ENCODE measurements at places on chromosomes 6 and 20.

DNA sequence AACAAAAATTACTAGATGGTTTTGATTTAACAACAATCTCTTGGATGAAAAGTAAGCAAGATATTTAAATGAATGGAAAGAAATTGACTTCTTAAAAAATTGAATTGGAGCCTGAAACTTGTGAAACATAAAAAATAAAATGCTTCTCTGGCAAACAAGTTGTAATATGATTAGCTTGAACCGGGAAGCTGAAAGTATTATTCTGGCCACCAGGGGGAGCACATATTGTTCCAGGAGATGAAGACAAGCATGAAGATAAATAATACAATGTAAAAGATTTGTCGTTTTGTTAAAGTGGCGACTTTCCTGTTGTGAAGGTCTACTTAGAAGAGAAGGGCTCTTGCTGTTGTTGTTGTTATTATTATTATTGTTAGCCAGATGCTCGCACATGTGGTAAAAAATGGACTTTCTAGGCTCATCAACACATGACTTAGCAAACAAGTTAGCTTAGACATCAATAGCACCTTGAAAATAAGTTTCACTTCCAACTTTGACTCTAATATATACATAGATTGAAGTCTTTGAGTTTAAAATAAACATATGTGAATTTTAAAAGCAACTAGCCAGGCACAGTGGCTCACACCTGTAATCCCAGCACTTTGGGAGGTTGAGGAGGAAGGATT lies 14.2 kb downstream of the PAX1 start:
- DNase-seq = no peak

DNA sequence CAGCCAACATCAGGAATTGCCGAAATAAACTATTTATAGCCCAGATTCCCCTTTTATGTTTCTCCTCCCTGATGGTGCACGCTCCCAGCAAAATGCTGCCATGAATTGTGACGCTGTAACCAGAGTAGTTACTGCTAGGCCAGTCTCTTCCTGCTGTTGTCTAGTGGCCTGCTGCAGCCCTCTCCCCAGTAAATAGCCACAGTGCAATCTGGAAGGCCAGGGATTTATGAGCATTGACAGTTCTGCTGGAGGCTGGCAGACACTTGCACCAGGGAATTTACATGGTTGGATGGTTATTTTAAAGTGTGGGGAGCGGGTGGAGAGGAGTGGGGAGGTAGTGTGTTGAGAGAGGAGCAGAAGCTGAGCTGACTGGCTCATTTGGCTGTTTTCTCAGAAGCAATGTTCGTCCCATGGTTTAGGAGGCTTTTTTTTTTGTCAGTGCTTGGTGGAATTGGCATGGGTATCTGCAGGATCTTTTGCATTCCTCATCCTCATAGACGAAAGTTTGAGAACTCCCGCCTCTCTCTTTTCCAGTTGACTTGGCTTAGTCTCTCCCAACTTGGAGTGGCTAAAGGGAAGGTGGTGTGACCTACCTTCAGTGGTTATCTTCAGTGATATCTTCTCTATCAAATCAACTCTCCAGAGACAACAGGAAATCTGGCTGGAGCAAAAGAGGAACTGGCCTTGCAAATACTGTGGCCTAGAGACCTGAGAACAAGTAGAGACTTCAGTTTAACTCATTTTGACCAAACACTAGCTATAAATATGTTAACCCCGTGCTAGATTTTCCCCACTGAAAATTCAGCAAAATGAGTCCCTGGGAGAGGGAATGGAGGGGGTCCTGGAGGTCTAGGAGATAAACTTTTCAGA lies 99.3 kb upstream of the VSTM2L start:
- no peak for DNase-seq

GRCh38 chr6:116485559-116486184 lies 24.5 kb downstream of the CALHM6 start:
- no peak for DNase-seq

- no peak for DNase-seq
Measured at GRCh38 chr6:144660561-144661115, 375.5 kb downstream of the UTRN start.
